GM23248 (cell line): ENCODE measurements at places on chromosomes 16 and 17. TPM values are rescaled to one million over a fixed set of nuclear protein-coding genes. Genes with fewer than 3 reads are reported as not detected.

TBC1D3E gene
- total RNA-seq, result not detected in 2 replicates

- DNase-seq, result peak; percentile 92
These were observed 110.4 kb downstream of the MRTFB start for GRCh38 chr16:14181371-14182050.

GRCh38 chr17:9016941-9017552 lies 4.3 kb upstream of the NTN1 start:
- no peak for DNase-seq

SLC12A3 gene
- total RNA-seq, result not detected in 2 replicates

C16orf87 gene
- 4.6 and 7.9 TPM in 2 replicates for total RNA-seq

KRTAP4-3 gene
- not detected in 2 replicates for total RNA-seq

- DNase-seq, result peak; percentile 96
These were observed 2.9 kb downstream of the RNF213 start for GRCh38 chr17:80263253-80264204.

- no peak for DNase-seq
These were observed 45.1 kb downstream of the IRX3 start for GRCh38 chr16:54241525-54241924.

DNA sequence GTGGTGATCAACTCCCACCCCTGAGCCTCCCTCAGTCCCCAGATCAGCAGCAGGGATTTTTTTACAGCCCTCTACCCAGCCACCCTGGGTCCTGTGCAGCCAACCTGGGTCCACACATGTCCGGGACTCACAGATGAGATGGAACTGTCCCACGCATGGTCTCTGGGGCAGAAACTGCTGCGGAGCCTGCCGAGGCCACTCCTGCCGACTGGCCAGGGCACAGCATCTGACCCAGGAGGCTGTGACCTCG lies 48.0 kb upstream of the ZCCHC14 start:
- no peak for DNase-seq

DNA sequence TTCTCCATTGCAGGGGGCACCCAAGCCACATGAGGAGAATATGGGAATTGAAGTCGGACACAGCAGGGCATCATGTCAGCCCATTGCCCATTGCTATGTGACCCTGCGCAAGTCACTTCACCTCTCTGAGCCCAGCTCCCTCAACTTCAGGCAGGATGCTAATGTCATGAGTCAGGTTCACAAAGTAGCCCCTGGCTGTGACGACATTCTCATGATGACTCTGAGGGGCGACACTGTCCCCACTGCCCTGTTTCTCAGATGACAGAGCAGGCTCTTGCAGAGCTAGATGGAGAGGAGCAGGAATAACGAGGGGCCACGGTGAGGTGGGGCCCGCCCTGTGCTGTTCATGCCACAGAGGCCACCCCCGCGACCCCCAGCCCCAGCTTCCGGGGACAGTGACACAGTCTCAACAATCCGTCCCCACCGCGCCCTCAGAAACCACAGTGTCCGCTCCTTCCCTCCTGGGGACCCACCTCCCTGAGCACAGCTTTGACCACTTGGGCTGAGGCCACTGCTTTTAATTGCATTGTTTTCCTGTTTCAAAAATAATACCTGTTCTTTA lies 13.2 kb upstream of the ZNF469 start:
- no peak for DNase-seq

DNA sequence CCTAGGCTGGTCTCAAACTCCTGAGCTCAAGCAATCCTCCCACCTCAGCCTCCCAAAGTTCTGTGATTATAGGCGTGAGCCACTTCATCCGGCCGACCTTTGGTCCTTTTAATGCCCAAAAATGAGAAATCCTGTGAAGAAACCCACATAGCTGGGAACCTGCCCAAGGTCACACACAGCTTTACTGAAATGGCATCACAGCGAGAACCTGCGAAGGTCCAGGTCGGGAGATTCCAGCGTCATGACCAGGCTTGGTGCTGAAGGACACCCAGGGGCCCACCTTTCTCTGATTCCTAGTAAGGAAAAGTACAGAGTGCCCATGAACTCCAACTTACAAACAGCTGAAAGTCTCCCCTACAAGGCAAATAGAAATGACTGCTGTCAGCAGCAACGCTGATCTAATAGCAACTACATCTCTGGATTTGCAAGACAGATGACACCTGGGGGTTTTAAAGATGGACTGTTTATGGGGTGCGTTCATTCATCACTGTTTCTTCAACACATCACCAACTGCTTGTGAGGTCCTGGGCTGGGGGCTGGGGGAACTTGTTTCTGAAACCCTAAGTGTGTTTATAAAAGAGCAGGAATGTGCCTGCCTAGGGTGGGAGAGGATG lies 24.5 kb upstream of the DNAH17 start:
- DNase-seq, result no peak

DNA sequence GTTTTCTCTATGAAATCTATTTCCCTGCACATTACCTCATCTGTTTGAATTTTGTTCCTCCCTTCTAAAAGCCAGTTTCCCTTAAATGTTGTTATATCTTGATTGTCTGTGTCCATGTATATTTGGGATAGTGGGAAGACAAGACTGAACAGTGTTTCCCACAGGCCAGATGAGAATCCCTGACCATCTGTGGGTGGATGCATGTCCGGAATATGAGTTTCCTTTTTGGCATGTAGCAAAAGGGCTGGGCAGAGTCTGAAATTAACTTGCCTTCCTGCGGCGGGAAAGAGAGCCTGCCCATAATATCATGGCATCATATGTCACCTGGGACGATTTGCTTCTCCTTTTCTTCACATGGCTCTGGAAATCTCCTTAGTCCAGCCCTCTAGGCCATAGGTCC lies 385.8 kb upstream of the MAF start:
- peak; percentile 7 for DNase-seq

ERN2 gene
- total RNA-seq, result not detected in 2 replicates

- DNase-seq, result no peak
These were observed 21.3 kb downstream of the FBXL20 start for GRCh38 chr17:39380144-39380543.

TPSG1 gene
- not detected in 2 replicates for total RNA-seq
